ENCODE measurements at places on chromosomes 3 and 15.

DNA sequence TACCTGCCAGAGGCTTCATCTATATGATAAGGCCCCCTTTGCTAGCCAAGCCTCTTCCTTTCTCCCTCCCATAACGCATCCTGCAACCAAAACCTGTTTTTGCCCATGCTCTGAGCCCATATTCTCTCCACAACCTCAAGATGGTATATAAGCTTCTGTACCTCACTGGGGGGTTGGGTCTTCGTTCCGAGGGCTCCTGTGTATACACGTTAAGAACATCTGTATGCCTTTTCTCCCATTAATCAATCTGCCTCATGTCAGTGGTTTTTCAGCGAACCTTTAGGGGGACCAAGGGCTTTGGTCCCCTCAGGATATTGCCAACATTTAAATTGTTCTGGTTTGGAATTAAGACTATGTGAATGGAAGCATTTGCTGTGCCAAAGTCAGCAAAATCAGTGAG is 168.0 kb downstream of the PEX5L start:
- DNase-seq: no peak

DNA sequence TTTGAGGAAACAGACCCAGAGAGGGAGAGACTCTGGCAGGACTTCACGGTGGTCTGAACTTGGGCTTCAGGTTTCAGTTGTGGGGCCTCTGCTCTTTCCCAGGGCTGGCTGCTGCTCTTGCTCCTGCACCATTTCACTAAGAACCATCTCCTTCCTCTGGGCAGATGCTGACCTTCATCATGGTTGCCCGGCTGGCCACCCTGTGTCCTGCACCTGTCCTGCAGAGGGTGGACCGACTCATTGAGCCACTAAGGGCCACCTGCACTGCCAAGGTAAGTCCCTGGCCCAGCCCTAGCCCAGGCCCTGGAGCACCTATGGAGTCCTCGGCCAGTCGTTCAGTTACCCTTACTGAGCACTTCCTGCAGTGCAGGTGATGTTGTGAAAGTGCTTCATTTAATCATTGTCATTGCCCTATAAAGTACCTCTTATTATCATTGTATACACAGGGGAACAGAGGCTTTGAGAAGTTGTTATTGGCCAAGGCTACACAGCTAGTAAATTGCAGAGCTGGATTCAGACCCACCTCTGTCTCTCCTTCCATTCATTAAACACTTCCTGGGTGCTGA is 10.0 kb downstream of the RPL32 start:
- DNase-seq: no peak

DNA sequence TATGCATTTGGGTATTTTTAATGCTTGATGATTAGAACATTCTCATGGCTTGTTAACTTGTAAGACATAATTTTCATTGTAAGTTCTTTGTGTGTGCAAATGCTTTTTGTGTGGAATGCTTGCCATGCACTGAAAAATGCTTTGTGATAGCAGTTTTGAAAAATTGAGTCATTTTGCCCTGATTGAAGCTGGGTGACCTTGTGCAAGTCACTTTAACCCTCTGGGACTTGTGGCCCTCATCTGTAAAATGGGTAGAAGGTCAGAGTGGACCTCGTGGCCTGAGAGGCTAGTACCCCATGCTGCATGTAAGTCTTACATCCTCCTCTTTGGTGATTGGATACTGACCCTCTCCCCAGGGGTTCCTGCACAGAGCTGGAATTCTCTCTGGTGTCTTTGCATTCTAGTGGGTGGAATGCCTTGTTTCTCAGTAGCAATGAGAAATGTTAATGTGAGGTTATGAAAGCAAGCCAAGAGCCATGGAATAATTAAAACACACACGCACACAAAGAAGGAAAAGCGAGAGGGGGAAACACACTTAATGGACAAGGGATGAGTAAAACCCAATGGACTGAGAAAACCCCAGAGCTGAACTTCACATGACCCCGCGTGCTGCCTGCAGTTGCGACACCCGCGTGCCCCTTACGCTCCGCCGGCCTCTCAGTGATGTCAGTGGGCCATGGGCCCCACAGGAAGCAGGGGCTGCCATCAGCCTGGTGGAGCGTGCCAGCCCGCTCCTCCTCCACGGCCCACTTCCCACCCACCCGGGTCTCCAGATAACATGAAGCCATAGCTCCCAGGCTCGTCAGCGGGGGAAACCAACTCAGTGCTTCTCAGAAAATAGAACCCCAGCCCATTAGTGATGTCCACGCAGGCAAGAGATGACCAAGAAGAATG is 44.0 kb downstream of the SMAD3 start:
- no peak for DNase-seq

DNA sequence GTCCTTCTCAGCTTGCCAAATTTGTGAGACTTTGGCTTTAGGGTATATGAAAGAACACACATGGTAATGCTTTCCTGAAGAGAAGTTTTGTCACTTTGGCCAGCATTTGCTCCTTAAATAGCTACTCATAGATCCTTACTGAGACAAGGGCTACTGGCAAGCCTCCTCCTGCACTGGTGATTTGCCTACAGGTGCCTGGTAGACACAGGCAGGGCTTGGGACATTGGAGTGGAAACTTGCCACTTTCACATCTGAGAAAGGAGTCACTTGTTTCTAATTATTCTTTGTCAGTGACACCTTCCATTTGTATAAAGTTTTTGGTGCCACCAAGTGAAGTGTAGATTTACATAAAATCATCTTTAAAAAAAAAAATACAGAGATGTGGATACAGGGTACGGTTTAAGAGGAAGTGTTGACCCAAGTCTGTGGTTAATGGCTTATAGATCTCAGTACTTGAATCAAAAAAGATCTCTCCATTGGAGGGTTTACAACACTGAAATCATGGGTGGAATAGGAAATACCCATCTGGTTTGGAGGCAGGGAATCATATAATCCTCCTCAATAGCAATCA is 132.8 kb upstream of the GADL1 start:
- DNase-seq: no peak

All from NCI-H187 (cell line).